ENCODE measurements at places on chromosomes 2 and 18.

DNA sequence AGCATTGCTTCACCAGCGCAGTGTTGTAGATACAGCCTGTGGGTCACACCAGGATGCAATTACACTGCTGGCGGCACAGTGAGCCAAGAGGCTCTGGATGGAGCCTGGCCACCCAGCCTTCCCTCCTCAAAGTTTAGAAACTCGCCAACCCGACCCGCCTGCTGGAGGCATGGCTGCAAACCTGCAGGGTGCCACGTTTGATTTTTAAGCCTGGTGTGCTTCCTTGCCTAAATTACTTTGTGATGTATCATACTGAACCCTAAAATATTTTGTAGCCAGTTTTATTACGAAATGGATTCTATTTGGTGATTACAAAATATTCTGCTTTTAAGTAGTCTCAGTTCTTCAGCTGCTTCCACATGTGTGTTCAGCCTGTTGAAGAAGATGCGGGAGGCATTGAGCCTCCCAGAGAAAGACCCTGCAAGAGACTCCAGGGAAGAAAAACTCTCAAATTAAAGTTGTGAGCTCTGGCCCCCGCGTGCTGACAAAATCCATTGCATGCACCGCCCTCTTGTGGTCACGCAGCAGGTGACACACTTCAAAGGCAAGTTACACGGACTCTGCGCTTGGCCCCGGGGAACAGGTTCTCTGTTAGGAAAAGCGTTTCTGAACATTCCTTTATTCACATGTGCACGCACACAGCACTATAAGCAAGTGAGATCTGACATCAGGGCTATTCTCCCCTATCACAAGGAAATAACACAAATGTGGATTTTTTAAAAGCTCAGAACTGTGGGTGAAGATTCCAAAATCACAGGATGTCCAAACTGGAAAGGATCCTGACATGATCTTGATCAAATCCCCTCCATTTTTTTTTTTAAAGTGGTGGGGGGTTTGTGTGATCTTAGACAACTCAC lies 63.0 kb upstream of the TWIST2 start:
- DNase-seq = peak; percentile 36

DNA sequence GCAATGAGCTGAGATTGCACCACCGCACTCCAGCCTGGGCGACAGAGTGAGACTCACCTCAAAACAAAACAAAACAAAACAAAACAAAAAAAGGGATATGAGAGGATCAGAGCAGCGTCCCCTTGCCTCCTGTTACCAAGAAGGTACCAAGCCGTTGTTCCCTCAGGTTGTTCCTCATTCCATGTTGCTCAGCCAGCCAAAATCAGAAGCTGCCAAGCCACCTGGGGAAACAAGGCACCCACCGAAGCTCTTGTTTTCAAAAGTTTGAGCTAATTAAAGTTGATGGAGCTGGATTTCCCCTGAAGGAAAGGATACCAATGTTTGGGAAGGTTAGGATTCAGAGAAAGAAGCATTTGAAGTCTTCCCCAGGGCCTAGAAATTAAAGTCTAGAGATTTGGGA lies 21.8 kb upstream of the STEAP3 start:
- DNase-seq = no peak

DNA sequence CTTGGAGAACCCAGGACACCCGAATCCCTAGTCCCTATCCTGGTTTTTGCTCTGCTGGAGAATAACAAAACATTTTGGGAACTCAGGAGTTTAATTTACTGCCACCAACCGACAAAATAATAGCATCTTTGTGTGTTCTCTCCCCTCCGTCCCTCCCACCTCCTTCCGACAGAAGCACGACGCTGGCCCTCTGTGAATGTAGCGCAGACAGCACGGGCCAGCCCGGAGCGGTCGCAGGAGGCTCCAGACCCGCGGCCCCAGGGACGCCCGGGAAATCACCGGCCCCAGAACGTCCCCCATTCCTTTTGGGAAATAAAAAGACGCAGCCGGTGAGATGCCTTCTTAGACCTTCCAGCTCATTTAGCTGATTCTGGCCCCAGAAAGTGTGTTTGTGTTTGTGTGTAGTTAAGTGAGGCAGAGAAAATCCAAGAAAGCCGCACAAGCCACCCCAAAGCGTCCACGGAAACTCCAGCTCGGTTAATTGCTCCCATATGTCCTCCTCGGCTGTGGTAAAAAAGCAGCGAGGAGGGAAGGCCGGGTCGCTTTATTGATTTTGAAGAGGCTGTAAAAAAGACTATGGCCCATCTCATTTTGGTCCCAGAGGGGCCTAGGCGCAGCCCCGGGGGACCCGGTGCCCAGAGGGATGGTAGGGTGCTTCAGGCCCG lies 577 bp upstream of the TANC1 start:
- DNase-seq = peak; percentile 64

- DNase-seq = peak; percentile 91
Measured at GRCh38 chr2:127701651-127702394, 526 bp downstream of the SFT2D3 start.

GRCh38 chr2:197327472-197328098 lies 17.0 kb upstream of the ANKRD44 start:
- DNase-seq = no peak

DNA sequence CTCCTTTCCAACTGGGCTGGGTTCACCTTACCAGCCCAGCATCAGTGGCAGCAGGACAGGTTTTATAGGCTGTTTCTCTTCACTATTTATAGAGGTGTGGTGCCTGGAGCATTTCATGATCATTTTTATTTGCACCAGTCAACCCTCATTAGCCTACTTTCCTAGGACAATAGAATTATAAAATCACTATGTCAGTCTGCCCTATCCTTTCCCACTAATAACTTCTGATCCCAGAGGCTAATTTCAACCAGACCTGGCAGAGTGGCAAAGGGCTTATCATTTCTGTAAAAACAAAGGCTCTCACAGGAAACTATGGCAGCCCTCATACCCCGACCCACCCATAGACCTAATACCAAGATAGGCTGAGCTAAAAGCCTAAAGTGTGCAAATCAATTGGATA lies 243.5 kb upstream of the TMEFF2 start:
- no peak for DNase-seq

GRCh38 chr18:62037989-62038778 lies 145.4 kb upstream of the RNF152 start:
- DNase-seq = no peak

- no peak for DNase-seq
Measured at GRCh38 chr18:77329651-77330050, 80.0 kb downstream of the GALR1 start.

DNA sequence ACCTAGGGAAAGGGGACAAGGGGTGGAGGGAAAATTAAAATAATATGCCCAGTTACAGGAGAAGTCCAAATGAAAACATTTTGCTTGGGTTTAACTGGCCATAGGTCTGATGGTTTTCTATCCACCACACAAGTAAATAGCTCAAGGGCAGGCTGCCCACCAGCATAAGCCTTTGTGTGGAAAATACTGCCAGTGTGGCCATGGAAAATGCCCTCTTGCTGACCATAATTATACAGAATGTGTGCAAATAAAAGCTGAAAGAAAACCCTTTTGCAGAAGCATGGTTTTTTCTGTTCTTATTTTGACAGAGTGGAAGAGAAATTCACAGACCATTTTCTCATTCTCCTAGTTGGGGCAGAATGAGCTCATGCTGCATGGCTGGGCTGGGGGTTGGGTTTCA lies 111.3 kb upstream of the SIX2 start:
- DNase-seq = no peak

DNA sequence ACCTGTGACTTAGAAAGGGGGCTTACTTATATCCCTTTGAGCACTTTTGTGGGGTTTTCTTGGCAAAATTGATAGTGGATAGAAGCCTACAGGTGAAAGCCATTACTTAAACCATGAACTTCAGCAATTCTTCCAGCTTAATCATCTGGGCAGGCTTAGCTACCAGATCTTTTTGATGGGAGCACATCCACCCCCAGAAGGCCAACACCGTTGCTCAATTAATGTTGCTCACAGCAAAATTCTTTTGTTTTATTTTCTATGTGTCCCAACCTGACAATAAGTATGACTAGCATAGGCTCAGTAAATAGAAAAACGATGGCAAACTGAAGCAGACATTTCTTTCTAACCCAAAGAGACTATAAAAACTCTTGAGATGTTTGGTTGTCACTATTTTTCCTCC lies 269.4 kb upstream of the TCF4 start:
- DNase-seq = no peak
